ENCODE measurements at places on chromosomes 3 and 15.

DNA sequence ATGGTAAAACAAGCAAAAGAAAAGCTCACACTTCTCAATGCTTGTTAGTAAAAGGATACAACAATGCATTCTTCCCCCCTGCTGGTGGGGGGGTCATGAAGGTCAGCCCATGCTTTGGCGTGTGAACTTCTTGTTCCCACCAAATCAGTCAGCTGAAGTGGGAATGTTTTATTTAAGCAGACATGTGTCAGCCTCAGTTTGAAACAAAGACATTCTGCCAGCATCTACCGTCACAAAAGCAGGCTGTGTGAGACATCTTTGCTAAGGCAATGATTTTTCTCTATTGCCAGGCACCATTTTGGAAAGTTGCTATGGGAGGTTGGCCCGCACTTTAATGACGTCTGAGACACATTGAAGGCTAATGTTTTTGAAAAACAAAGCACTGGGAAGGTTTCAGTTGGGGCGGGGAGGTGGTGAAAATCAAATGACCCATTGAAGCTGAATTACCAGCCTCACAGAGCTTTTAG lies 206.6 kb downstream of the TLE3 start:
- H3K36me3 ChIP-seq: no peaks in the 10 kb centered on the region
- no peak for DNase-seq
- H3K4me1 ChIP-seq: no peaks in the 10 kb centered on the region
- H3K27ac ChIP-seq: no peak overlapping the region
- H3K4me3 ChIP-seq: no peak overlapping the region
- peaks cover 29% of the 10 kb centered on the region for H3K27me3 ChIP-seq

- no peaks in the 10 kb centered on the region for H3K36me3 ChIP-seq
- DNase-seq: no peak
- H3K4me3 ChIP-seq: no peak overlapping the region
- peaks cover 10% of the 10 kb centered on the region for H3K4me1 ChIP-seq
- peaks cover 1% of the 10 kb centered on the region for H3K27me3 ChIP-seq
Observed at GRCh38 chr3:13194285-13195209, 121.3 kb upstream of the IQSEC1 start.

- H3K4me3 ChIP-seq: no peak overlapping the region
- H3K4me1 ChIP-seq: no peaks in the 10 kb centered on the region
- H3K27ac ChIP-seq: no peak overlapping the region
- no peak for DNase-seq
Observed at GRCh38 chr3:130256821-130257340, 88.6 kb upstream of the COL6A5 start.

DNA sequence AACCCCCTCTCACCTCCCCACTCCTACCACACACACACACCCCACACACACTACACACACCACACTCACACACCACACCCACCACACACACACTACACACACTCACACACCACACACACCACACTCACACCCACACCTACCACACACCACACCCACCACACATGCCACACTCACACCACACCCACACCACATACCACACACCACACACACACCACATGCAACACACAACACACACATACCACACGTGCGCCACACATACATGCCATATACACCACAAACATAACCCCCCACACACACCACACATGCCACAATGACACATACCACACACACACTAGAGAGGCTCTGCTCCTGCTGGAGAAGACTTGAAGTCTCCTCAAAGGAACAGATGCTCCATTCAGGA lies 5.9 kb upstream of the ITPKA start:
- peaks cover 21% of the 10 kb centered on the region for H3K27me3 ChIP-seq
- peak overlapping the region; percentile 84 for H3K27ac ChIP-seq
- H3K4me1 ChIP-seq: peaks cover 63% of the 10 kb centered on the region
- H3K36me3 ChIP-seq: peaks cover 3% of the 10 kb centered on the region

- H3K27ac ChIP-seq: no peak overlapping the region
- no peaks in the 10 kb centered on the region for H3K4me1 ChIP-seq
- no peak for DNase-seq
Observed at GRCh38 chr3:16151109-16151508, 23.4 kb upstream of the GALNT15 start.

DNA sequence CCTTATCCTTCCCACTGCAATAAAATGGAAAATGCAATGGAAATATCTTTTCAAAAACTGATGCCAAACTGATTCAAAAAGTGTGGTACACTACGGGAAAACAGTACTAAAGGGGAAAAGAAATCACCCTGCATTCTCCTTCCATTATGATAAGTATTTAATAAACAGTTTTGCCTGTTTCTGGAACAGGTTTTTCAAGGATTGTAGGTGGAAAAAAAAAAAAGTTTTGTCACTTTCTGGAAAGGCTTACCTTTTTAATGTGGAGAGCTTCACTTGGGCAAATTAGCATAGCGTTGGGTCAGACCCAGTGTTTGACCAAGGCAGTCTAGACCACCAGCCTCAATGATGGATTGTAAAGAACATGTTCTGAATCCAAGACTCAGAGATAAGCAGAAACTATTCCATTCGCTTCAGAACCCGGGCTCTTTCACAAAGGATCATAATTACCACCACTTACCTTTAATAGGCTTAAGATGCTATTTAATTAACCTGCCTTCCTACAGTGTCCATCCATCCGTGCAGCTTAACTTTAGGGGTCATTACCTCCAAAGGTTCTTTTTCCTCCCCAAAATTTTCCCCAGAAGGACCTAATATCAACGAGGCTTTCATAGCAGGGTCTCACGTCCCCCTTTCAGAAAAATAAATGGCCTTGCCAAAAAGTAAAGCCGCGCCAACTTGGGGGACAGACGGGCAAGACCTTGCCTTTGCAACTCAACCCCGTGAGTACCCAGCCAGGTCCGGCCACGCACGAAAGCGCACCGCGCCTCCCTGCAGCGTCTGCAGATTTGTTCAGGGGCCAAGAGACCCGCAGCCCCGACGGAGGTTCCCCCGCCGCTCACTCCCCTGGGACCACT lies 1.0 kb downstream of the DCBLD2 start:
- H3K4me1 ChIP-seq: peaks cover 16% of the 10 kb centered on the region
- no peaks in the 10 kb centered on the region for H3K36me3 ChIP-seq
- no peak overlapping the region for H3K27ac ChIP-seq

DNA sequence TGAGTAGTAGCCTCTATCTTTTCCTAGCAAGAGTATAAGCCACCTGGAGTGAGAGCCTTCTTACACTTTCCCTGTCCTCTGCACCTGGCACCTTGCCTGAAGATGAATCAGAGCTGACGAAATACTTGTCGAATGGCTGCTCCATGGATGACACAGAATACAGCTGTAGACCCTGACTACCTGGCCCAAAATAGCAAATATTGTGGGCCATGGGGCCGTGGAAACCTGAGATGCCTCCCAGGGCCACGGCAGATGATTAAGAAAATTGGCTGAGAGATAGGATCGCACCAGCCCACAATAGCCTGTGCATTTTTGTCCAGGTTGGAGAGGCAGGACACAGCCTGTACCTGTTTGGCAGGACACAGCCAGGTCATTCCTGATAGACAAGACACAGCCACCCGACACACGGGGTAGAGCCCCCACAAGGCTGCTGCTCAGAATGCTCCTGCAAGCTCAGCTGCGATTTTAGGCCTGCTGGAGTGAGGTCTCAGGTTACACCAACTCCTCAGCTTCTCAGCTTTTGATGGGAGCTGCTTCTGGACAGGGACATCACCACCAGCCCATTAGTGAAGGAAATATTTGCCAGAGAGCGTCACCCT lies 22.9 kb upstream of the TPM1 start:
- DNase-seq: no peak
- H3K4me3 ChIP-seq: no peak overlapping the region
- no peaks in the 10 kb centered on the region for H3K27me3 ChIP-seq
- H3K27ac ChIP-seq: no peak overlapping the region

GRCh38 chr15:52924630-52925029 lies 134.5 kb upstream of the ONECUT1 start:
- no peaks in the 10 kb centered on the region for H3K36me3 ChIP-seq
- no peak for DNase-seq
- no peak overlapping the region for H3K4me3 ChIP-seq
- H3K4me1 ChIP-seq: no peaks in the 10 kb centered on the region

DNA sequence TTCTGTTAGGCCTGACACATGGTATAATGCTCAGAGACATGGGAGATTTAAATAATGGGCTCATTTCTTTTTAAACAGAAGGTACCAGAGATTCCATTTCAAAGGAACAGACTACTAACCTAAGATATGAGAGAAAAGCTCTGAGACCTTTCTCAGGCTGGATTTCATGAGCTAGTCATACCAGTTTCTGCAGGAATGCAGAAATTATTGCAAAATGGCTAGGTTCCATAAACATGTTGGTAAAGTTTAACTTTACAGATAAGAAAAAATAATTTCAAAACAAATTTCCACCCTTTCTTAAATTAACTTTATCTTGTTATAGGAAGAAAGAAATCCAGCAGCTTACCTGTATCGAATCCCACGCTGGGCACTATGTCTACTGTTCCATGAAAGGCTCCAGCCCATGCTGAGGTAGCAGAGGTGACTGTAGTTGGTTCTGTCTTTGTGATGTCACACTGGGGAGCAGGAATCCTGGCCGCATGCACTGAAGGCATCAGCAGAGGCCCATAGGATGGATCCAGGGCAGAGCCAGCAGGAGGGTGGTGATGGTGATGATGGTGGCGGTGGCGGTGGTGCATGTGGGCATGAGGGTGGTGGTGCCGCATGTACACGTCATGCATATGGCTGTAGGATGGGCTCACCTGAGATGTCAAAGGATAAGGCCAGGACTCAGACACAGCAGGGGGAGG lies 22.6 kb downstream of the VGLL3 start:
- H3K4me1 ChIP-seq: no peaks in the 10 kb centered on the region
- no peaks in the 10 kb centered on the region for H3K27me3 ChIP-seq
- no peak for DNase-seq
- no peak overlapping the region for H3K27ac ChIP-seq
- H3K4me3 ChIP-seq: no peak overlapping the region

- no peak overlapping the region for H3K4me3 ChIP-seq
- peaks cover 6% of the 10 kb centered on the region for H3K4me1 ChIP-seq
- DNase-seq: no peak
- no peaks in the 10 kb centered on the region for H3K36me3 ChIP-seq
- no peaks in the 10 kb centered on the region for H3K27me3 ChIP-seq
Observed at GRCh38 chr3:31358473-31359070, 174.2 kb upstream of the STT3B start.

DNA sequence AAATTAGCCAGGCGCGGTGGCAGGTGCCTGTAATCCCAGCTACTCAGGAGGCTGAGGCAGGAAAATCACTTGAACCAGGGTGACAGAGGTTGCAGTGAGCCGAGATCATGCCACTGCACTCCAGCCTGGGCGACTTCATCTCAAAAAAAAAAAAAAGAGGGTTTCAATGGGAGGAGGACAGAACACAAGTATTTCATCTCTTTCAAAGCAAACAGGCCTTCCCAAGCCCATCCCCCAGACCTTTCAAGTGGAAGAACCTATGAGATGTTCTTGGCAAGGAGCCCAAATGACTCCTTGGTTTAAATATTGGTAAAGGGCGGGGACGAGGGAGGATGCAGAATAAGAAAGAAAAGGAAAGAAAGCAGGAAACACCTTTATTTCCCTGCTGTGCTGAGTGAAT lies 62.2 kb upstream of the MCF2L2 start:
- no peak overlapping the region for H3K4me3 ChIP-seq
- no peak for DNase-seq
- no peak overlapping the region for H3K27ac ChIP-seq
- H3K36me3 ChIP-seq: peaks cover 35% of the 10 kb centered on the region
- no peaks in the 10 kb centered on the region for H3K27me3 ChIP-seq

GRCh38 chr15:76203346-76204108 lies 107.7 kb downstream of the ETFA start:
- peaks cover 4% of the 10 kb centered on the region for H3K36me3 ChIP-seq
- H3K4me3 ChIP-seq: no peak overlapping the region
- H3K27me3 ChIP-seq: no peaks in the 10 kb centered on the region
- no peaks in the 10 kb centered on the region for H3K4me1 ChIP-seq
- DNase-seq: no peak
- H3K27ac ChIP-seq: no peak overlapping the region

DNA sequence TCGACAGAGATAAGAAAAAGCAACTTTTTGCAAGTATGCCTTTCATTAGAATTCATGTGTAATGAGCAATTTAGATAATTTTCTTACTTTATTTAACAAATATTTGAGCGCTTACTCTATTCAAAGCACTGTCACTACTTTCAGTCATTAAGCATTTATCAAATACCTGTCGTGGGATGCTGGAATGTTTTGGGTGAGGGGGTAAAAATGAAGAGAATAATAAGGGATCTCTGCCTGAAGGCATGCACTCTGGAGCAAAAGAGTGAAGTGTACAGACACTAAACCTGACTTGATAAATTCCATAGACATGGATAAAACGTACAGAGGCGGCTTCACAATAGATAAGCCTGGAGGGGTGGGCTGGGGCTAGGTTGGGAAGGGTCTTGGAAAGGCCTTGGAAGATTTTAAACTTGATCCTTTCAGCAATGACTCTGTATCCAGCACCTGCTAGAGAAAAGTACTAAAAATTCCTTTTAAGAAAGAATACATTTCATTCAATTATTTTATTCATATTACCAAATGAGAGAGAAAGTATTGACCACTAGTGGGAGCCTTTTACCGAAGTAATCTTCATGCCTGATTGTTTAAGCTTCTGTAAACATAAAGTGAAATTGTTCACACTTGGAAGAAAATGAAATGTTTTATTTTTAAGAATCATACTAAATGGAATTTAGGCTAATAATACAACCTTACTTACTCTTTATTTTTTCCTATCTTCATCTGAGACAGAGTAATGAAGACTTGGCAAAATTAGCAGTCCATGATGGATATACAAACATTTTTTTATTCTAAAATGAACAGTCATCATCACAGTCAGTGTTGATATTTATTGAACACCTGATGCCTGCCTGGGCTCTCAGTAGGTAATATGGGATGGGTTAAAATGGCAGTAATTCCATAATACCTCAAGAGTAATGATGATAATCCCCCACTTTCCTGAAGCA lies 113.2 kb downstream of the PPP2R3A start:
- no peak for DNase-seq
- no peak overlapping the region for H3K4me3 ChIP-seq
- H3K27me3 ChIP-seq: no peaks in the 10 kb centered on the region
- H3K36me3 ChIP-seq: no peaks in the 10 kb centered on the region
- H3K4me1 ChIP-seq: no peaks in the 10 kb centered on the region
- H3K27ac ChIP-seq: no peak overlapping the region

DNA sequence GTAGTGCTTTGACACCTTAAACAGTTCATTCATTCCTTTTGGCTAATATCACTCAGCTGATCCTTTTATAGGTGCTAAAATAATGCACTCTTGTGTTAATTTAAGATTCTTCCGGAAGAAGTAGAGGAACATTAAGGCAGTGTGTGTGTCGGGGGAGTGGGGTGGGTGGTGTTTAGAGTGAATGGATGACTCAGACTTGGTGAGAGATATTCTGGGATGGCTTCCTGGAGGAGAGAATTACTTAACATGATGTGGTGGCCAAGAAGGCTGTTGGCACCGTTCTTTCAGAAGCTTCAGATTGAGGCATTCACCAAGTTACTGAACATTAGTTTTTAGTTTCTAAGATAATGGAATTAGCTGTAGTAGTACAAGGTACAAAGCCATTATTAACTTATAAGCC lies 125.6 kb upstream of the ROPN1 start:
- H3K27me3 ChIP-seq: peaks cover 11% of the 10 kb centered on the region
- H3K4me1 ChIP-seq: no peaks in the 10 kb centered on the region
- no peaks in the 10 kb centered on the region for H3K36me3 ChIP-seq
- no peak overlapping the region for H3K27ac ChIP-seq
- DNase-seq: no peak
